Cardiac muscle cell (in vitro differentiated cells and primary cell): ENCODE measurements at places on chromosomes 16 and 17. TPM values are rescaled to one million over a fixed set of nuclear protein-coding genes. Genes with fewer than 3 reads are reported as not detected.

The SLC35G6 gene
- not detected in 2 replicates for total RNA-seq

DNA sequence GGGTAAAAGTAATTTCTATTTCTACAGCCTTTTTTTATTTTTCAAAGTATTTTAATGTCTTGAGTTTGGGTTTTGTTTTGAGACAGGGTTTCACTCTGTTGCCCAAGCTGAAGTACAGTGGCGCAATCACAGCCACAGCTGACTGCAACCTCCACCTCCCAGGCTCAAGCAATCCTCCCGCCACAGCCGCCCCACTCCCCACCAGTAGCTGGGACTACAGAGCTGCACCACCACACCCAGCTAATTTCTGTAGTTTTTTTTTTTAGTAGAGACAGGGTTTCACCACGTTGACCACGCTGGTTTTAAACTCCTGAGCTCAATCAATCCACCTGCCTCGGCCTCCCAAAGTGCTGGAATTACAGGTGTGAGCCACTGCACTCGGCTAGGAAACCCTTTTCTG is 44.0 kb downstream of the TUBD1 start:
- DNase-seq: peak; percentile 91

The CHMP1A gene
- total RNA-seq: 82.2 and 86.2 TPM in 2 replicates

DNA sequence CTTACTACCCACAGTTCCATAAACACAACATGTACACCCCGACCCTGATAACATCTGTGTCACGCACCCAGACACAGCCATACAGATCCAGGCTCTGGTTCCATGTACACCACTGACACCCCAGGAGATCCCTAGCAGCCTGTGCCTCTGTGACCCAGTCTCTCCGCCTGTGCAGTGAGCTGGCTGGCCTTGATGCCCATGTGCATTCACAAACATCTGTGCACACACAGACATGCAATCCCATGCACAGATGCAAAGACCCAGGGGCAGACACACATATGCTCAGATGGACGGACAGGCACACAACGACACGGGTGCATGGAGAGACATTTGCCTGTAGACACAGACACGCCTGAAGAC is 4.1 kb downstream of the CCDC102A start:
- DNase-seq: no peak

- DNase-seq: no peak
These were observed 3.0 kb downstream of the RCVRN start for GRCh38 chr17:9902120-9902519.

The CD300A gene
- total RNA-seq: 2.7 and 4.2 TPM in 2 replicates

DNA sequence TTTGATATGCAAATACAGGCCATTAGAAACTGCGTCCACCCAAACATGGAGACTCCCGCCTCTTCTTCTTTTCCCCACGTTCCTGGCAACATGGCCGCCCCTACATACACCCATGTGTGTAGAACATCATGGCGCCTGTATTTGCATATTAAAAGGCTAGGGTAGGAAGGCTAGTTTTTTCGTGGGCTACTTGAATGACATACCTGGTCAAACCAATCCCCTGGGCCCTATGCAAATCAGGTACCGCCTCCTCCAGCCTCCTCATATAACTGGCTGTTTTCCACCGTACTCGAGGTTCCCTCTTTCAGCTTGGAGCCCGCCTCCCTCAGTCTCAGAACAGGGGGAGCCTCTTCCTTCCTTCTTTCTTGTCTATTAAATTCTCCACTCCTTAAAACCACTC is 840 bp upstream of the CD300LB start:
- DNase-seq: no peak

GRCh38 chr17:32356750-32357149 is 6.8 kb downstream of the ZNF207 start:
- no peak for DNase-seq

GRCh38 chr17:68248199-68248825 is 469 bp downstream of the AMZ2 start:
- DNase-seq: peak; percentile 73
